ENCODE measurements at places on chromosomes 11 and 22.

DNA sequence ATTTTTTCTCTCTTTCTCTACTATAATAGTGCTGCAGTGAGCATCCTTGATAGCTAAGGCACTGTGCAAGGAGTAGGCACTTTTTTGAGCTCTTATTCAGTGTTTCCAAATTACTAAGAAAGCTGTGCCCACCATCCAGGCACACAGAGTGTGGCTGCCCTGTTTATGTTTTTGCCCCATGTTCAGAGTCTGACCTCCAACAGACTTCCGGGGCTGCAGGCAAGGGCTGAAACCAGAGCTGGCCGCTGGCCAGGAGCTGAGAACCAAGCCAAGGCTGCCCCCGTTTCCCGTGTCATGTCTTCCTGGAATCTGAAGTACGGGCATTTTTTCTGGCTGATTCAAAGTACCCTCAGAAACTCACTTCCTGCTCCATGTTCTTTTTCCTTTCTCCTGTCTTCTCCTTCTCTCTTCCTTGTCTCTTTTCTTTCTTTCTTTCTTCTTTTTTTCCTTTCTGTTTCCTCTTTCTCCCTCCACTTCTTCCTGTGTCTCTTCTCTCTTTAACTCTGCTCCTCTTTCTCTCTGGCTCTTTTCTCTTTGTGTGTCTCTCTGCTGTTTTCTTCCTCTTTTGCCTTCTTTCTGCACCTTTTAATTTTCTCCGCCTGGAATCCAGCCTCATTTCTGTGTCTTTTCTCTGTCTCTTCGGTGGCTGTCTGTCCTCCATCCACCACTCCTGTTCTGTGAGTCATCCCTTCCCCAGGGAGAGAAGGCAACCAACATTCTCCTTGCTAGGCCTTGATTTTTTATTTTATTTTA lies 17.0 kb upstream of the KCTD14 start:
- no peak for DNase-seq

GRCh38 chr11:125164091-125164421 lies 495 bp upstream of the PKNOX2 start:
- no peak for DNase-seq

GRCh38 chr11:13899603-13900002 lies 62.9 kb upstream of the SPON1 start:
- no peak for DNase-seq

DNA sequence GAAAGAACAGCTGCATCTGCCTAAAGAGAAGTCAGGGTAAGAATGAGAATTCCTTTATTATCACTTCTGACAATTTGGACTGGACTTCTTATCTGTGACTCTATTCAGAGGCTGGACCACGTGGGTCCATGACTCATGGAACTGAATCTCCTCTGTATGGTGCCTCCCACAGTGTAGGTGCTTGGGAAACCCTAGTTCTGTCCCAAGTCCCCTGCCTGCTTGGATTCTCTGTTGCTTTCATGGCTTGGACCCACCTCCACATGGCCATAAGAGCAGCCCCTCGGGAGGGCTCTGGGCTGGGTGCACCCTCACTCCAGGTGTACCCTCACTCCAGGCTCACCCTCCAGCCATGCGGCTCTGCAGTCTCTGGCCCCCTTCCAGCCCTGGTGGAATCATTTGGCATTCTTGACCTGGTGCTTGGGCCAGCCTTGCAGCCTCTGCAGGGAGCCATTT lies 153.4 kb downstream of the CACNA1I start:
- DNase-seq = no peak

DNA sequence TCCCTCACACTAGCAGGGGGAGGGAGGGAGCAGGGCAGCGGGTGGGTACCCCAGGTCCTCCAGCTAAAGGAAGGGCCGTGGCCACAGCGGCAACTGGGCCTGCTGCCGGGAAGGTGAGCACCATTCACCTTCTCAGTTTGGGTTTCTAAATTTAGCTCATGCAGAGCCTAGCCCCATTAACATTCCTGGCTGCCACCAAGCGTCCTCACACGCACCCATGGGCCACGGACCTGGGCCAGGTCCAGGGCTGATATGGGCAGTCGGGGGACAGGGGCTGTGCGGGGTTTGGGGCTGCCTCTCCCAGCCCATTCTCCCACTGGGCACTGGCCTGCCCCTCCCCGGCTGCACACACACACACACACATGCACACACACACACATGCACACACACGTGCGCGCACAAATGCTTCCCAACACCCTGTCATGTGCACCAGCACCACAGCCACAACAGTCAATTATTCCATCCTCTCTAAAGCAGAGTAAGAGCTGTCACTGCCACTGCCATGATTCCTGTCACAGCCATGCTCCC lies 28.7 kb downstream of the SYT7 start:
- no peak for DNase-seq

DNA sequence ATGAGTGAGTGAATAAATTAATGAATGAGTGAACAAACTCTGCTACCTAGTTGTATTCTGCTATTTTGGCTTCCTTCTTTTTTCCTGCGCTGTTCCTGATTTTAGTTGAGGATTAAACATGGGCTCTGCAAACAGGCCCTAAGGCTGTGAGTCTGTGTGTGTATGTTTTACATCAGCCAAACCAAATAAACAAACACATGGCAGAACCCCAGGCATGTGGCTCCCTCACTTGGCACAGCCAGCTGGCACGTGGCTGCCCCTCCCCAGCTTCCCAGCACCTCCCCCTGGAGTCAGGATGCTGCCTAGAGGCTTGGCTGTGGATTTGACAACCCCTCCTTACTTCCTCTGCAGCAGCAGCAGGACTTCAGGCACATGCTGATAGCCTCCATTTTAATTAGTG lies 593.2 kb downstream of the INSC start:
- DNase-seq = no peak

DNA sequence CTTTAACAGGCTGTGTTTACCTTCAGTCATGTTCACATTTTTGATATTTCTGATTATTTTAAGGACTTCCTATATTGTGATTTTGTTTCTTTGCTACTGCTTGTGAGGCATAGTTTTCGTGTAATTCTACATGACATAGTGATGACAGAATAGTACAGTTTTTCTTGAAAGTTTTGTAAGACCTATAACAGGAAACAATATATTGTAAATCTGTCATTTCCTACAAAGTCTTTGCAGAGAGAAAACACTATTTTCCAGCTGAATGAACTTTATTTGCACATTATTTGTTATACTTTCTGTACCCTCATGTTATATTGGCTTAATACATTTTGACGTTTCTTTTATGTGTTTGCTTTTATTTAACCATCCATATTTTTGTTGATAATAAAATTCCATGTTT lies 191.1 kb downstream of the TMEM135 start:
- no peak for DNase-seq

- DNase-seq = no peak
Measured at GRCh38 chr11:18011633-18012032, 1.2 kb downstream of the SERGEF start.

GRCh38 chr11:118820412-118821357 lies 29.7 kb upstream of the DDX6 start:
- no peak for DNase-seq

- DNase-seq = no peak
Measured at GRCh38 chr11:15912825-15913224, 443.5 kb downstream of the SOX6 start.

Measured in activated CD8-positive, alpha-beta memory T cell treated with anti-CD3 and anti-CD28 coated beads for 4 hours (primary cell).